ENCODE measurements at places on chromosomes 5 and 9.

DNA sequence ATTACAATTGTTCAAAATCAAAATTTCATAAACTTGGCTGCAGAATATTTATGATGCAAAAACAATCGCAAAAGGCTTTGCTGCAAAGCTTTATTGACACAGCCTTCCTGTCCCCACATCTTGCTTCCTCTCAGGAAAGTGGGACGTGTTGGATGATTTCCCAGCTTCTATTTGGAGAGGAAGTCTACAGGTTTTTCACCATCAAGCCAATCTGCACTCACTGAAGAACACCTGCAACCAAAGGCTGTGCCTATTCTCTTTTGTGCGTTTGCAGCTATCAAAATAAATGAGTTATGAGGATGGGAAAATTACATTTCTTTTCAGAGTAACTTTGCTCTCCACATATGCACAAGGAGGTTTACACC lies 214.4 kb downstream of the PLK2 start:
- DNase-seq = no peak

DNA sequence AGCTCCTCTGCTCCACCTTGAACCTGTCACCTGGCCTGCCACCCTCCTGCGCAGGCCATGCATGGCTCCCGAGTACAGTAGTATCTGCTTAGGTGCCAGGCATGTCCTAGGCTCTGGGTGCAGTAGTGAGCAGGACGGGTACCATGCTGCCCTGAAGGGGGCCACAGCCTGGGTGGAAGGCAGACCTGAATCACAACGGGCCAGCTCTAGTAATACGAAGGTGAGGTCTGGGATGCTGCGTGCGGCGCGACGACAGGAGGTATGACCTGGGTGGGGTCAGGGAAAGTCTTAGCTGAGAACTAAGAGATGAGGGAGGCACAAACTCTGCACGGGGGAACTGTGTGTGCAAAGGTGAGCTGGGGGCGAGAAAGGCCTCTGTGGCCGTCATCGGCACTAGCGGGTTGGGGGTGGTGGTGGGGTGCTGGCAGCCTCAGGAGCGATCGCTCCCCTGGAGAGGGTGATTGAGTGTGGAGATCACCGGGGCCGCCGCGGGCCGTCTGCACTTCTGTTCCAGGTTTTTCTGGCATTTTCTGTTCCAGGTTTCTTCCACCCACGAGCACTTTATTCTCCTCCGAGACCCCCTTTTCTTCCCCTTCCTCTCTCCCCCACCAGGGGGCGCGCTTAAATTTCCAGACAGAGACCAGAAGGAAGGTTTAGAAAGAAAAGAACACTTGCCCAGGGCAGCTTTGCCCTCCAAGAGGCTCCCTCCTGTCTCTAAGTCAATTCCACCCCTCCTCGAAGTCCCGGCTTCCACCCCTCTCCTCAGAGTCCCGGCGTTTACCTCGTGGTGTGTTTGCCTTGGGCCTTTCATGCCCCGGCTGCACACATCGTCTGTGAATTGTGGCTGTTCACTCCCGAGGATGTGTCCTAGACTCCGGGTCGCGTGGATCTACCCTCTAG lies 15.1 kb downstream of the PDLIM4 start:
- DNase-seq = peak; percentile 76

- DNase-seq = no peak
These were observed 288.8 kb downstream of the GLIS3 start for GRCh38 chr9:4011054-4011453.

DNA sequence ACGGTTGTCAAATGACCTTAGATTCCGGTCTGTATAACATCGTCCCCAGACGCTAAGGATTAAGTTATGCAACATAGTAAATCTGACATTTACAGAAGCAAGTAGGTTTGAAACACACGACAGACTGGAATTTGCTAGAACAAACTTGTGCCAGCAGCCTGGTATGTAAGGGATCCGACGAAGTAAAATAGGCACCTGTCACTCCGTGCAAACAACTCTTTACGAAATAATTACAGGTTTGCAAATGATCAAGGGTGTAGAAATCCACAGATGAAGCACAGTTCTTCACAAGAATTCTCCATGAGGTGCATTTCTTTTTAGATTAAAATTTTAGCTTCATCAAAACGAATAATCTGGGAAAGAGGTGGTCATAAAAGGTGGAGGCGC lies 508 bp downstream of the MOCS2 start:
- no peak for DNase-seq

DNA sequence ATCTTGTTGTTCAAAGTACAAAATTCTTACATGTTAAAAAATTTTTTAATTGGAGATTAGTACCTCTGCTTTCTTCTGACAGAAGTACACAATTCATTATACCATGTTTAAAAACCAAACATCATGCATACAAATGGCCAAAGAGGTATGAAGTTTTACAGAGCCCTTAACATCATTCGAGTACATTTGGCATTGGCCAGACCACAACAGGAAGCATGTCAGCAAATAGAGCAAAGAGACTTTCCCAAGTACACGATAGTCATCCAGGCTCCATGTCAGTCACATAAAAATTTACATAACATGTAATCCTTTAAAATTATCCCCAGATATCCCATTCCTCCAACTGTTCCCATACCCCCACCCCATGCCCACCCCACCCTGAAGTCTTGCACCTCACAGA lies 22.5 kb downstream of the HMGCS1 start:
- no peak for DNase-seq

DNA sequence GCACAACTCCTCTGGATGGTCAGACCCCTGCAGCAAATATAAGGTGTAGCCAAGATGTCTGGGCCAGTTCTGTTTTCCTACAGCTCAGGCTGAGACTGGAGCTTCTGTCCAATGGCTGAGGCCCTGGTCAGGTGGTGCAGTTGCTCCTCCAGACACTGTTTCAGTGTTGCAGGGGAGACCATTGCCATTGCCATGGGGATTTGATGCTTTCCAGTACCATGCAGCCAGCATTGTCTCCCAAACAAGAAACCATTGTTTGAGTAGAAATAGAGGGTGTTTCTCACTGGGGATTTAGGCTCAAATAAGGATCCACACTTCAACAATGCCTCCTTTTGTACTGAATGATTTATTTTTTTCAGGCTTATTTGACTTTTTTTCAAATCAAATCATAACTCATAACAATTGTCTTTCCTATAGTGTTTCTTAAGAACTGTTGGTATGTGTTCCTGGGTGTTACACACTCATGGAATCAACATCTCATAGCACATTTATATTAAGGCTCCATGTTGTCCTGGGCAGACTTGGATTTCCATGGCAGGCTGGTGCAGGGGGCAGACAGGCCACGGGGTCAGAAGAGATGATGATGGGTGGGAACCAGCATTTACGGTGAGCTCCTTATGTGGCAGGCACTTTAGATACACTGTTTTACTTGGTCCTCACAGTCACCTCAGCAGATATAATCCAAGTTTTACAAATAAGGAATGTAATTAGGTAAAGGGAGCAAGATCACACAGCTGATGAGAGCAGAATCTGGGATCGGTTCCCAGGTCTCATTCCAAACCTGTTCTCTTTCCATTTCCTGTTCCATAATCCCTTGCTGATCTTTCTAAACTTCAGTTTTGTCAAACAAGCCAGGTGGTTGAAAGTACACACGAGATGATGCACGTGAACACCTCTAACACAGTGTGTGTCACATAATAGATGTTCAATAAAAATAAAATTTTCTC lies 95.9 kb upstream of the GNAQ start:
- no peak for DNase-seq

GRCh38 chr5:168934169-168934568 lies 355.0 kb upstream of the PANK3 start:
- no peak for DNase-seq

GRCh38 chr5:110072651-110073050 lies 382.9 kb downstream of the MAN2A1 start:
- DNase-seq = no peak

DNA sequence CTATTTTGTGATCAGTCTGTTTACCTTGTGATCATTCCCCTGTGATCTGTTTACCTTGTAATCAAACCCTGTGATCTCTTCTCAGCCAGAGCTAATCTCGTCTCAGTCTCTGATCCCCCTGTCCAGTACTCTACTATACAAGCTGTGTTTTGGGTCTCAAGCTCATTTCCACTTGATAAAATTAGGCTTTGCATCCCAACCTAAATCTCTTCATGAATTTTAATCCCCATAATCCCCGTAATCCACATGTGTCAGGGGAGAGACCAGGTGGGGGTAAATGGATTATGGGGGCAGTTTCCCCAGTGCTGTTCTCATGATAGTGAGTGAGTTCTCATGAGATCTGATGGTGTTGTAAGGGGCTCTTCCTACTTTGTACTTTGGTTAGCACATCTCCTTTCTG lies 157.2 kb downstream of the PRR16 start:
- DNase-seq = no peak

DNA sequence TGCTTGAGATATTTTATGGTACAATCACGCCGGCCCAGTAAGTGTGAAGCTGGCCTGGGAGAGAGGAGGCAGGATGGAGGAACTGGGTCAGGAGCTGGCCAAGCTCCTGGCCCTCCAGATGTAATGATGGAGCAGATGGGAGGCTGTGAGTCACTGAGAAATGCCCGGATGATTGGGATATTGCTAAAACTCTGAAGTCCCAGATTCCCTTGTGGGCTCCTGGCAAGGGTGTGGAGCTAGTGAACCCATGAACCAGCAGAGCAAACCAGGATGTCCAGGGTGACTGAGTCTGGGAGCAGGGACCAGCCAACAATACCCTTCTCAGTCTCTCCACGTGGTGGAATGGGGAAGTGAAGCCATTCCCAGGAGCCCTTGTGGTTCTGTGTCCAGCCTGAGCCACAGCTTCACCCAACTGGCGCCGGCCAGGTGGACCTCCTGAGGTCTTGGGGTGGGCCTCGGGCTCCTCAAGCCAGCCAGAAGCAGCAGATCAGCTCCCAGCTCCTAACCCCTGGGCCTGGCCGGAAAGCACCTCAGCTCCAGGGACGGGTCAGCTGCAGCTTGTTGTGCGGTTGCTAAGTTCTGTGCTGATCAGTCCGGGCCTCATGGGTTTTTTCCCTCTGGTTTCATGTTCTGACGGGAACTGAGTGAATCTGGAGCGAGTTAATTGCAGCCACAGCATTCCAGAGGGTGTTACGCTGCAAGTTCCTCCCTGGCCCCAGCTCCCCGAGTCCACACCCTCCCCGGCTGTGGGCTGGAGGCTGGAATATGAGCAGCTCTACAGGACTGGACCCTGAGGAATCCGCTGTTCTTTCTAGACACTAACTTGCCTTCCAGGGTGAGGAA lies 37.6 kb downstream of the DUSP1 start:
- no peak for DNase-seq

- no peak for DNase-seq
These were observed 62.8 kb downstream of the CD180 start for GRCh38 chr5:67133776-67134175.

DNA sequence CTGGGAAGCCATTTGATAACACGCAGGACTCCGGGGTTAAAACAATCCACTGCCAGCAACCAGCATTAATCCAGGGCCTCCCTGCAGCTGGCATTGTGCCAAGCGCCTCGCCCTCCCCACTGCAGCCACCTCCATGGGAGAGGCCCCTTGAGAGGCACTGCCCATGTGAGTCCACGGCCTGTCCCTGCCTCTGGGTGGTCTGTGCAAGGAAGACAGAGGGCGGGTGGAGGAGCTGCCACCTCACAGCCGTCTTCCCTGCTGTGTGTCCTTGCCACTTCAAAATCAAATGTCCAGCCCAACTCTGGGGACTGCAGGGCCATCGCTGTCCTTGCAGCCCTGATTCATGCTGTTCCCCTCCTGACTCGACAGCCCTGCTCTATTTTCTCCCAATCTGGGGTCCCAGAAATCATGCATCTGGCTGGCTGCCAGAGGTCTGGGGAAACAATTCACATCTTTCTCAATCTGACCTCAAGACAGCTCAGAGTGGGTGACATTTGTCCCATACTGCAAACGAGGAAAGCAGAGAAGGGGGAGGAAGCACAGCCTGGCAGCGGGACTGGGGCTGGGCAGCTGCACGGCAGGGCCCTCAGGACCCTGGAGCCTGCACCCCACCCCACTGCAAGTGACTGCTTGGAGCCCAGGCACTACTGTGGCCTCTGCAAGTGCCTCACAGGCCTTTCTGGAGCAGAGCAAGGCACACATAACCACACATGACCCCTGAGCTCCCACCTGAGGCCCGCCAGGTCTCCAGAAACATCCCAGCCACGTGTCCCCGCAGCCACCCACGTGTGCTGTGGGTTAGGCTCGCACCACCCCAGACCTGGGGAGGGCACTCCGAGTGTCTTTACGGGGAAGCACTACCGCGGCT lies 15.7 kb downstream of the BRD3OS start:
- DNase-seq = no peak

GRCh38 chr5:2818936-2819335 lies 67.5 kb upstream of the IRX2 start:
- DNase-seq = no peak

- no peak for DNase-seq
These were observed 29.1 kb downstream of the TSPAN17 start for GRCh38 chr5:176676361-176676824.
